ENCODE measurements at places on chromosomes 4 and X.

- no peak for DNase-seq
Measured at GRCh38 chr4:56215901-56216300, 171.4 kb downstream of the AASDH start.

DNA sequence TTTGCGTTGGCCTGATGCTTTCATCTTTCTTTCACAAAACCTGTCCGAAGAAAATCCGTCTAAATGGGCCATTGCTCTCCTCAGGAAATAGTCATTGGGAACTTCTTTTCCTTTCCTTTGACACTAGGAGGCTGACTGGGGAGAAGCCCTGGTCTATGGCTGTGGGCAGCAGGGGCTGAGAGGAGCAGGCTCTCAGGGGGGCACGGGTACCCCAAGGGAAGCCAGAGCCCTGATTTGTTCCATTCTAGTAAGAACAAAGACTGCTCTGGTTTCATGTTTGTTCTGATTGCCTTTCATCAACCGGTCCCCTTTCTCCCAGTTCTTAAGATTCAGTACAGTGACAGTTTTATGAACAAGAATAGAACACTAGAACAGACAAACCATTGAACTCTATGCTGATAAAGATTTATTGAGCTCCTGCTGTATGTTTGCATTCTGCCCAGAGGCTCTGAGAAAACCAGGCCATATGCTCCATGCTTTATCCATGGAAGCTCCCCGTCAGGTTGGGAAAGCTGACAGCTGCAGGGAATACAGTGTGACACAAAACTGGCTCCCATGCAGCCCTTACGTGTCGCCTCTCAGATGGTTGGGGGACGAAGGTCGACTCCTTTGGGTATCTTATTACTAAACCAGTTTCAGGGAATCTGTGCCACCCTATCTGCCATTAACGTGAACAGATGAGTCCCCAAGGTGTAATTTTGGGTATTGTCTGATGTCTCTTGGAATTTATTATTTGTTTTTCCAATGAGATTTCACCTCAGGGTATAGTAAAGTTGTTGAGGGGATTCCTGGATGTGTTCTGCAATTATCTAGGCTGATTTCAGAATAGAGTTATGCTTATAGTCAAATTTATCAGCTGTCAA is 72.4 kb upstream of the MSANTD1 start:
- DNase-seq = no peak

DNA sequence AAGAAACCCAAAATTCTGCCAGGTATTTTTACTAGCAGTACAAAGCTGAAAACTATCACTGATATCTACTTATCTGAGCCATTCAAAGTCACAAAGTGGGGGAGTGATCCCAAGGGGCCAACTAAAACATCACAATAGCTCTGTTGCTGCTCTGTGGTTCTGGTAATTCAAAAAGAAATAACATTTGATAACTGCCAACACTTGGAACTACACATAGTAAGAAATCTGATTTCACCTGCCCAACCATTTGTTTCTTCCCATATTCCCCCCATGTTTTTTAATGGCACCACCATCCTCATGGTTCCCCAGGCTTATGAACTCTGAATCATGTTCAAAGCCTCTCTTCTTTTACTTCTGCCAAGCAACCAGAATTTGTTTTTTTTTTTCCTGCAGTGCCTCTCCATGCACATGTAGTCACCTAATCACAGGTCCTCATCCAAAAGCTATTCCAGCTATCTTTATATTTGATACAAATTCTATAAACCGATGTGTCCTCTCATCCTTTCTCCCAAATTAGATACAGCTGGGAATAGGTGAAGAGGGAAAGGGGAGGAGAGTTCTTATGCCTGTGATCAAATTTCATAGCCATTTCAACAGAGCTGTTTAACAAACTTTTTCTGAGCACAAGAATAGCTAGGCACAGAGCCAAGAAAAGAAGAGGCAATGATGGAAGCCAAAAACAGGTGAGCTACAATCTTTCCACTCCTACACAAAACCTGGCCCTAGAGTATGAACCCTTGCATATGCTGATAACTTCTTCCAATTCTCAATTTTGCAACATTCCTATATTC is 7.7 kb downstream of the AMMECR1 start:
- no peak for DNase-seq

DNA sequence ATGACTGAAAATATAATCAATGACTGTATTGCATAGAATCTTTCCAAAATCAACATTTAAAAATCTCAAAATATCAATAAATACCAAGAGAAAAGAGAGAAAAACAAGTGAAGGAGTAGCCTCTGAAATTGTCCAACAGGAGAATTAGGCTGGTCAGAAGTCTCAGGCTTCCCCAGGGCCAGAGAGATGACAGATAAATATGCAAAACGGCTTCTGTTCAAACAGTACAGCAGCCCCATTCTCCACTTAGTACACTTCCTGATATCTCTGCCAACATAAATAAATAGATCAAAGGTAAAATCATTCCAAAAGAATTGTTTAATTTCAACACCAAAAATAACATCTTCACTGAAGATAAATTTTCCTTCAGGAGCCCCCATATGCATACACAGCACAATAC is 204.7 kb upstream of the GABRA2 start:
- DNase-seq = no peak

DNA sequence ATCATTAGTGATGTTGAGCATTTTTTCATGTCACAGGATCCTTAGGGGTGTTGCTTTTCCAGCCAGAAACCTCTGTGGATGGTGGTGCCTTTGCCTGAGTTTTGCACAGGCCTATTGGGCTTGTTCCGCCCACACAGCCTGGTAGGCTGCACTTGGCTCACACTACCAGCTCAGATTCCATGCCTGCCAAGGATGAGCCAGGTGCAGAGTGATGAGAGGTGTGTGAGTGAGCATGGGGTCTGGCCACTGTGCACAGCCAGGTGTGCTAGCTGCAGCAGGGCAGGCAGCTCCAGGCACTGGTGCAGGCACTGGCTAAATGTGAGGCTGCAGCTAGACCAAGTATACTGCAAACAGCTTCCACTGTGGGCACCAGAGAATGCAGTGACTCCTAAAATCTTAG is 341.6 kb downstream of the FSTL5 start:
- no peak for DNase-seq

DNA sequence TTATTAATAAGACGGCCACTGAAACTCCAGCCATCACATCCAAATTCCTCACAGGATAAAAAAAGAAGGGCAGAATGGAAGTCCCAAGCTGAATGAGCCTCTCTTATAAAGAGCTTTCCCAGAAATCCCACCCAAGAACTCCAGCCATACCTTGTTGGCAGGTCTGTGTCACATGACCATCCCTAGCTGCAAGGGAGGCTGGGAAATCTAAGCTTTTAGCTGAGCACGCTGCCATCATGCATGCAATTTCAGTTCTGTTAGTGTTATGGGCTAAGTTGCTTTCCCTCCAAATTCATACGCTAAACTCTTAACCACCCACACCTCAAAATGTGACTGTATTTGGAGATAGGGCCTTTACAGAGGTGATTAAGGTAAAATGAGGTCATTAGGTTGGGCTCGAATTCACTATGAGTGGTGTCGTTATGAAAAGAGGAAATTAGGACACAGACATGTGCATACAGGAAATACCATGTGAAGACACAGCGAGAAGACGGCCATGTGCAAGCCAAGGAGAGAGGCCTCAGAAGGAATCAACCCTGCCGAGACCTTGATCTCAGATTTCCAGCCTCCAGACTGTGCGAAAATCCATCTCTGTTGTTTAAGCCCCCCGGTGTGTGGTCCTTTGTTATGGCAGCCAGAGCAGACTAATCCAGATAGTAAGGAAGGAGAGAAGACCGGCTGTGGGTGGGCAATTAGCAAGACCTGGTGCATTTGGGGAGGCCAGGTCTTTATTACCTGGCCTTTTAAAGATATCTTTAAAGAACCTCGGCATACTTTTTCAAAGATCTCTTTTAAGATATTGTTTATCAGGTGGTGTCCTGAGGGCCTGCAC is 317.6 kb downstream of the BCOR start:
- DNase-seq = no peak

- no peak for DNase-seq
Measured at GRCh38 chrX:150887906-150888465, 10.5 kb downstream of the CD99L2 start.

DNA sequence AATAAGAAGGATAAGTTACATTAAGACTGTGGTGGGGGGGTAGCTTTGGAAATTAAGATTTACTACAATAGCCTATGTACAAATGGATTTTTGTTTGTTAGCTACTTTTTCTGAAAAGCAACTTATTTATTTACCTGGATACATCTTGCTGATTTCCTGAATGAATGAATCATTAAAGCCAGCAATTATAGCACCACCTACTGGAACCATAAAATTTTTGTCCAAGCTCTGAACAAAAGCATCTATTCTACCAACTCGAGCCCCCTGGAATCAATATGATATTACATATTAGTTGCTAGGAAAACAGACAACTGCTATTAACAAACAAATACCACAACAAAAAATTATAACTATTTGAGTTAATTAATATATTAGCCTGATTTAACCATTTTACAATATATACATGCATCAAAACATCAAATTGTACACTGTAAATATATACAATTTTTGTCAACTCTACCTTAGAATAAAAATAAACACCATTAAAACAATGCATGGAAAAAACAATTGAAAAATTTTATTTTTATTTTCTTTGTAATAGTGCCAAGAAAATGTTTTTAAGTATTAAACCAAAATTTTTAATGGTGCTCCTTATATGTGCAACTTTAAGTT is 15.3 kb downstream of the SEPSECS start:
- DNase-seq = no peak

DNA sequence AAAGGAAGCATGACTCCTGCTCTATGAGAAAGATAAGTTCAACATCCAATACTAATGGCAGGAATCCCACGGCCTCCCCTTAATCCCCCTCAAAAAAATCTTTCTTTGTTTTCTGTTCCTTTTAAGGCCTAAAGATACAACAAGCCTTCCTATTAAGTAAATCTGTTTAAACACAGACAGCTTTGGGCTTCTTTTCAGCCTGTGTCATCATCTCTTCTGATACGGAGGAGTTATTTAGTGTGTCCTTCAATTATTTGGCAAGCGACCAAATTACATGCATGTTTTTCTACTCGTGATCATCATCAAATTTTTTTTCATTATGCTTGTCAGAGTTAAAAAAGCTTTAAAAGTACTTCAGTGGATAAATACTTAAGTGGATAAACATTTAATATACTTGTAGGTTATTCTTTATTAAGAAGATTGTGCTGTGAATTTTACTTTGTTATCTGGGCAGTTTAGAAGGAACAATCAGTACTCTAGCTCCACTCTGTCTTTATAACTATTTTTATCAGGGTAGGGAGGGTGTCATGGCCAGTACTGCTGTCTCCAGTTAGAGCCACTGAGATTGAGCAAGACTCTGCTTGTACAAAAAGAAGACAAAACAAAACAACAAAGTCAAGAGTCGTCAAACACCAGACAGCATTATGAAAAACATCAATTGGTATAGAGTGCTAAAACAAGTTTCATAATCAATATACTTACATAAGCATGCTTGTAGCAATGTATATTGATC is 210.7 kb downstream of the PRR32 start:
- no peak for DNase-seq

DNA sequence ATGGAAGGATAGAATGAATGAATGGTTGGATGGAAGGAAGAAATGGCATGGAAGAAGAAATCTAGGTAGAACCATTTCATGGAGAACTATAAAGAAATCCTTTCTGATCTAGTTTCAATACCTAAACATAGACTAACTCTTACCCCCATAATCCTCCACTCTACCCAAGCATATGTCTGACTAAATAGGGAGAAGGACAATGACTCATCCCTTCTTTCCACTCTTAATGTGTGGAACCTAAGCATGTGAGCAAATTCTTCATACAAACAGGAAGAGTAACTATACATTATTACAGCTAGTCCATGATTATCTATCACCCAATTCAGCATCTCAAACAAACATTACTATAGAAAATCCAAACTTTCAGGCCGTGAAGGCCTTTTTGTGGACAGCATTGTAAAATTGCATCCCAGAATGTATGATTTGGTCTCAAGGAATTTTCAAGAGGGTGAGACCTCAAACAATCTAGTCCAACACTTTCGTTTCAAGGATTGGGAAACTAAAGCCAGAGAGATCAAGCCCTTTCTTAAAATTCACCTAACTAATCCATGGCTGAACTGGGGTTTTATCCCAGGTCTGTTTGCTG is 11.2 kb downstream of the C1QTNF7 start:
- DNase-seq = no peak

DNA sequence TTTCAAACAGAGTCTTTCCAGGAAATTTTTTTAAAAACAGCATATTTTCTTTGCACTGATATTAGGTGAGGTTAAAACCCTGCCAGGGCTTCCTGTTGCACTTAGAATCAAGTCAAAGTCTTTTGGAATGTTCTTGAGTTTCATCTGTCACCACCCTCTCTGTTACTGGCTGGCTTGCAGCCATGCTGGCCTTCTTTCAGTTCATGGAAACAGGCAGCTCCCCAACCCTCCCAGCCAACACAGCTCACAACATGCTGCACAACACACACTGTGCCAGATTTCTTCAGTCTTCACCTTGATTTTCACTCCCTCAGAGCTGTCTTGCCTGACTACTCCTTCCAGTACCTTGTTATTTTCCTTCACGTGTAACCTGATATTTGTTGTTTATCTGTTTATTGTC is 129.5 kb downstream of the KCNIP4 start:
- no peak for DNase-seq

- DNase-seq = no peak
Measured at GRCh38 chr4:174215961-174216680, 67.3 kb downstream of the FBXO8 start.

GRCh38 chrX:6448003-6448402 is 86.9 kb downstream of the VCX3A start:
- no peak for DNase-seq

DNA sequence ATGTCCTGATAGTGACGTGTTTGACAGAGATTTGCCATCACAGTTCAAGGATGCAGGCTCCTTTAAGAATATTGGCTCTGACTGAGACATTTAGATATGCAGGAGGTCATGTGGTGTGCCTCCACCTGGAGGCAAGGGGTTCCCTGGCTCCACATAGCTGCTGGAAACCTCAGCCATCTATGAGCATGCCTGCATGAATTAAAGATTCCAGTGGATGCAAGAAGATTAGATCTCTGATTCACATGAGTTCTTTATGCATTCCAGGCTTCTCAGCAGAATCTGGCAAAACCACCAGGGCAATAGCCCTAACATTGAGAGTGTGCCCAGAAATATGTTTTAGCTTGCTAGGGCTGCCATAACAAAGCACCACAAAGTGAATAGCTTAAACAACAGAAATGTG is 298.5 kb upstream of the AADAT start:
- no peak for DNase-seq

- no peak for DNase-seq
Measured at GRCh38 chr4:78145008-78145407, 87.9 kb downstream of the FRAS1 start.

- DNase-seq = no peak
Measured at GRCh38 chr4:2245057-2245786, 3.3 kb upstream of the HAUS3 start.

GRCh38 chrX:129787336-129788055 is 7.7 kb downstream of the SASH3 start:
- no peak for DNase-seq
